ENCODE measurements at places on chromosomes 5 and 9. TPM values are rescaled to one million over a fixed set of nuclear protein-coding genes. Genes with fewer than 3 reads are reported as not detected.

Gene TBC1D2
- 74.5 TPM for total RNA-seq

Gene NR4A3
- not detected for total RNA-seq

Gene PCDHB11
- 0.43 TPM for total RNA-seq

Gene CCDC183
- total RNA-seq, result not detected

Gene C5orf58
- not detected for total RNA-seq

Gene EGFLAM
- not detected for total RNA-seq

Gene SLF1
- total RNA-seq, result 2.9 TPM

Measured in tracheal epithelial cell (primary cell).